ENCODE measurements at places on chromosomes 2 and 18.

- DNase-seq, result no peak
These were observed 334.7 kb upstream of the SLC39A10 start for GRCh38 chr2:195322324-195322723.

DNA sequence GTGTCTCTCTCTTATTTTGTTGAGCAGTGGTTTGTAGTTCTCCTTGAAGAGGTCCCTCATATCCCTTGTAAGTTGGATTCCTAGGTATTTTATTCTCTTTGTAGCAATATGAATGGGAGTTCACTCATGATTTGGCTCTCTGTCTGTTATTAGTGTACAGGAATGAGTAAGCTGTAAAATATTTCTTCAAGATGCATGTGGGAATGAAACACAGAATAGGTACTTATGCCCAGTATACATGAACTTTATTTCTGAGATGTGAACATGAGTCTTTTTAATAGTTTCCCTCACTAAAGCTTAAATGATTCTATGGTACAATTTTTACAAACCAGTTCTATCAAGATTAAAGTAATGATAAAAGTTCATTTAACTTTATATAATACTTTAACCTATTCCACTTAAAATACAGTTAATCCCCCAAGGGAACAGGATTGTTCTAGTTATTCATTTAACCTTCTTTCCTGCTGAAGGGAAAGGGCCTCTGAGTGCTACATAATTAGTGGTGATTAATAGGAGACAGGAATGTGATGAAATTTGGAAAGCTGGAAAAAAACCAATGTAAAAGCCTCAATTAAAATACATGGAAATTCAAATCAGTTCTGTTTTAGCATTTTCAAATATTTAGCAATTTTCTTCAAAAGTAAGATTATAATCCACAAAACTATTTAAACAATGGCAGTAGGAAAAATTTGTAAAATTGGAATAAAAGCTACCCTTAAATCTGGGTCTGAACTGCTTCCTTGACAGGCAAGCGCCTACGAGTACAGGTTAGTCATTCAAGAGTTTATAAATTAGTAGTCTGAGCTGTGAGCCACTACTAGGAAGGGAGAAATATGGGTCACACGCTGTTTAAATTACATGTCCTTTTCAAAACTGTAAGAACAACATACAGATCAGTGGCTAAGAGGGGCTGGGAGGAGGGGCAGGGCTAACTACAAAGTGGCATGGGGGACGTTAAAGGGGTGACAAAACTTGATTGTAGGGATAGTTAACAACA, 28.9 kb downstream of the SPIRE1 start:
- DNase-seq, result no peak

DNA sequence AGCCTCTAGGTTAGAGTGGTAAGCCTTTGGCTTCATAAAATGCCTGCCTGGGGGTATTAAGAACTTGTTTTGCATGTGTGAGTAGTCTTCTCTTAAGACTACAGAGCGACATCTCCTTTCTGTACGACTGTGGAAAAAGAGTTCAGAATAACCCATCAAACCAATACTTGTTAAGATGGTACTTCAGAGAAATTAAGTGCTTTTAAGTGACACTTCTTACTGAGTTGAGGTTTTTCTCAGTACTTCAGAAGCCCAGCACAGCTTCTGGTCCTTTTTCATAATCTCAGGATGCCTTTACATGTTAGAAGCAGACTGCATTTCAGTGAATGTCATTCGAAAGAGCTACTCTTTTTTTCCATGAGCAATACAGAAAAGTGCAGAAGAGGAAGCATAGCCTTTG, 10.8 kb downstream of the XRCC5 start:
- peak; percentile 7 for DNase-seq

- DNase-seq, result no peak
These were observed 30.9 kb upstream of the EML6 start for GRCh38 chr2:54692556-54692955.

- no peak for DNase-seq
These were observed 50.4 kb upstream of the CTIF start for GRCh38 chr18:48488388-48488850.

GRCh38 chr2:6926071-6926732, 9.0 kb downstream of the RNF144A start:
- no peak for DNase-seq
